ENCODE measurements at places on chromosomes 4 and X. TPM values are rescaled to one million over a fixed set of nuclear protein-coding genes. Genes with fewer than 3 reads are reported as not detected.

- no peak for DNase-seq
- no peaks in the 10 kb centered on the region for H3K36me3 ChIP-seq
- H3K27me3 ChIP-seq: no peaks in the 10 kb centered on the region
Measured at GRCh38 chr4:184293552-184293951, 75.9 kb upstream of the ENPP6 start.

- H3K36me3 ChIP-seq: peaks cover 2% of the 10 kb centered on the region
- no peak overlapping the region for H3K4me3 ChIP-seq
- DNase-seq: no peak
- H3K4me1 ChIP-seq: no peaks in the 10 kb centered on the region
- no peaks in the 10 kb centered on the region for H3K27me3 ChIP-seq
Measured at GRCh38 chr4:119136546-119136945, 914 bp downstream of the MYOZ2 start.

GRCh38 chr4:74117024-74117534, 18.1 kb upstream of the CXCL2 start:
- DNase-seq: peak; percentile 71
- H3K4me1 ChIP-seq: peaks cover 8% of the 10 kb centered on the region
- peak overlapping the region; percentile 61 for H3K27ac ChIP-seq
- no peaks in the 10 kb centered on the region for H3K36me3 ChIP-seq

- DNase-seq: no peak
- no peaks in the 10 kb centered on the region for H3K36me3 ChIP-seq
- H3K27ac ChIP-seq: no peak overlapping the region
- H3K27me3 ChIP-seq: no peaks in the 10 kb centered on the region
- no peak overlapping the region for H3K4me3 ChIP-seq
Measured at GRCh38 chr4:84995386-84995785, 28.9 kb upstream of the WDFY3 start.

DNA sequence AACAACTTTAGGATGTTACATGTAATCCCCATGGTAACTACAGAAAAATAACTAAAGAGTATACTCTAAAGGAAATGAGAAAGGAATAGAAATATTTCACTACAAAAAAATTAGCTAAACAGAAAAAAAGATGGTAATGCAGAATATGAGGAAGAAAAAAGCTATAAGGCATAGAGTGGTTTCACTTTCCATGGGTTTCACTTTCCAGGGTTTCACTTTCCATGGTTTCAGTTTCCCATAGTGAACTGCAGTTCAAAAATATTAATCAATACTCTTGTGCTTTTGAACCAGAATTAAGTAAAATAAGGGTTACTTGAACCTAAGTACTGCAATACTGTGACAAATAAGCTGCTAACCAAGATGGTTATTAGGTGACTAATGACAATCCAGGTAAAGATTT, 42.0 kb downstream of the NPFFR2 start:
- H3K27ac ChIP-seq: no peak overlapping the region
- H3K27me3 ChIP-seq: no peaks in the 10 kb centered on the region
- no peaks in the 10 kb centered on the region for H3K4me1 ChIP-seq
- H3K4me3 ChIP-seq: no peak overlapping the region
- H3K36me3 ChIP-seq: no peaks in the 10 kb centered on the region
- no peak for DNase-seq

- no peaks in the 10 kb centered on the region for H3K27me3 ChIP-seq
- peaks cover 25% of the 10 kb centered on the region for H3K36me3 ChIP-seq
- no peak overlapping the region for H3K27ac ChIP-seq
- DNase-seq: no peak
- peaks cover 24% of the 10 kb centered on the region for H3K4me1 ChIP-seq
- H3K4me3 ChIP-seq: no peak overlapping the region
Measured at GRCh38 chr4:41646862-41647261, 101.7 kb downstream of the PHOX2B start.

GRCh38 chr4:169268951-169269760, 1.6 kb downstream of the SH3RF1 start:
- H3K36me3 ChIP-seq: peaks cover 17% of the 10 kb centered on the region
- peak; percentile 73 for DNase-seq
- H3K27ac ChIP-seq: peak overlapping the region; percentile 36
- peak overlapping the region; percentile 5 for H3K4me3 ChIP-seq

DNA sequence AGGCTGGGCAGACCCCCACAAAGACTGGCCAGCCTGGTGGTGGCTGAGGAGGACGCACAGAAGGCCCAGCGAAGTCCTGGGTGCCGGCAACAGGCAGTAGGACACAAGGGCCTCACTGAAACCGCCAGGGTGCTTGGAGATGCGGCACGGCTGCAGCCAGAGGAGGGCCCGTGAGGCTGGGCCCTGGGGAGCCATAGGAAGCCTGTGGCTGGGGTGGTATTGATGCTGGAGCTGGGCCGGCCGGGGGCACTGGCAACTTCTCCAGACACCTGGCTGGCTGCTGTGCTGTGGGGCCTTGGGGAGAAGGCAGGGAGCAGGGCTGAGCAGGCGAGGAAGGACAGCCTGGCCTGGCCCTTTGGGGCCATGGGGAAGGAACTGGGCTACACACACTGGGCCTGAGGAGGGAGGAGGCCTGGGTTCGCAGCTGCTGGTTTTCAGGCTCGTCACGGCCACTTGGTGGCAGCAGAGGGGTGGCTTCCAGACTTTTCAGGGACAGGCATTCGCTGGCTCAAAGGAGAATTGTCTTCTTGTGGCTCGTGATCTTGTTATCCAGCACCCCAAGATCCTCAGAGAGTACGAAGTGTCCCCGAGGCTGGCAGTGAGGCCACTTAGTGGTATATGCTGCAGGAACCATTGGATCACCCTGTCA, 37.2 kb downstream of the ATP2B3 start:
- peak; percentile 66 for DNase-seq
- H3K27me3 ChIP-seq: no peaks in the 10 kb centered on the region
- no peaks in the 10 kb centered on the region for H3K36me3 ChIP-seq
- H3K27ac ChIP-seq: no peak overlapping the region

The WDFY3 gene
- 116 TPM for total RNA-seq

The GRIA2 gene
- 5.6 TPM for total RNA-seq

The KLHL8 gene
- total RNA-seq: 12.4 TPM

The MAGEB1 gene
- total RNA-seq: not detected
